Esophagus squamous epithelium (tissue), 5 donors: ENCODE measurements at places on chromosomes 1 and 21.

GRCh38 chr1:2375246-2375922 lies 16.0 kb downstream of the MORN1 start:
- no peak for DNase-seq

GRCh38 chr1:227244339-227245118 lies 73.8 kb downstream of the CDC42BPA start:
- no peak for DNase-seq

GRCh38 chr1:214044438-214045214 lies 56.9 kb downstream of the PROX1 start:
- no peak for DNase-seq

- no peak for DNase-seq
Measured at GRCh38 chr1:173411835-173412742, 65.0 kb upstream of the PRDX6 start.

DNA sequence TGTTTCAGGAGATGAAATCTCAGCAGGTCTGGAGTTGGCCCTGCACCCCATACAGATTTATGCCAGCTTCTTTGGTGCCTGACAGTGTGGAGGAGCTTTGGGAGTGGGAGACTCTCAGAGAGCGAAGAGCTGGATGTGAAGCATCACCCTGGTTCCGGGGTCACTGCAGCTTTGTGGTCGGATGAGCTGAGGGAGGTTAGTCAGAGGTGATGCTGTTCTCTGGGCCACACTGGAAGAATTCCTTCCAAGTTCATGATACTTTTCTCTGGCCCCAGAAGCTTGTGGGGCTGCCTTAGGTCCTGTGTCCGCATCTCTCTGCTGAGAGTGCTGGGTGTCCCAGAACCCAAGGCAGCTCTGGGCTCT lies 467.8 kb downstream of the CAMTA1 start:
- no peak for DNase-seq

DNA sequence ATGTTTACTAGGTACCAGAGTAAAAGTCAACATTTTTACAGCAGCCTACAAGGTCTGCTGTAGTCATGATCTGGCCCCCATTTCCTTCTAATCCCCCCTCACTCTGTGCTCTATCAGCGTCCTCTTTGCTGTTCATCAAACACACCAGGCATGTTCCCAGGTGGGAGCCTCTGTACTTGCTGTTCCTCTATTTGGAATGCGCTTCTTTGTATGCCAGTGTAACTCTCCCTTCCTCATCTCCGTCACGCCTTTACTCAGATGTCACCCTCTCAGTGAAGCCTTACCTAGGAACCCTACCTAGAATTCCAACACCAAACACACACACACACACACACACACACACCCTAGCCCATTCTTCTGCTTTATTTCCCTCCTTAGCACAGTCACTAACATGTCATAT lies 21.0 kb downstream of the TP53BP2 start:
- DNase-seq = no peak

DNA sequence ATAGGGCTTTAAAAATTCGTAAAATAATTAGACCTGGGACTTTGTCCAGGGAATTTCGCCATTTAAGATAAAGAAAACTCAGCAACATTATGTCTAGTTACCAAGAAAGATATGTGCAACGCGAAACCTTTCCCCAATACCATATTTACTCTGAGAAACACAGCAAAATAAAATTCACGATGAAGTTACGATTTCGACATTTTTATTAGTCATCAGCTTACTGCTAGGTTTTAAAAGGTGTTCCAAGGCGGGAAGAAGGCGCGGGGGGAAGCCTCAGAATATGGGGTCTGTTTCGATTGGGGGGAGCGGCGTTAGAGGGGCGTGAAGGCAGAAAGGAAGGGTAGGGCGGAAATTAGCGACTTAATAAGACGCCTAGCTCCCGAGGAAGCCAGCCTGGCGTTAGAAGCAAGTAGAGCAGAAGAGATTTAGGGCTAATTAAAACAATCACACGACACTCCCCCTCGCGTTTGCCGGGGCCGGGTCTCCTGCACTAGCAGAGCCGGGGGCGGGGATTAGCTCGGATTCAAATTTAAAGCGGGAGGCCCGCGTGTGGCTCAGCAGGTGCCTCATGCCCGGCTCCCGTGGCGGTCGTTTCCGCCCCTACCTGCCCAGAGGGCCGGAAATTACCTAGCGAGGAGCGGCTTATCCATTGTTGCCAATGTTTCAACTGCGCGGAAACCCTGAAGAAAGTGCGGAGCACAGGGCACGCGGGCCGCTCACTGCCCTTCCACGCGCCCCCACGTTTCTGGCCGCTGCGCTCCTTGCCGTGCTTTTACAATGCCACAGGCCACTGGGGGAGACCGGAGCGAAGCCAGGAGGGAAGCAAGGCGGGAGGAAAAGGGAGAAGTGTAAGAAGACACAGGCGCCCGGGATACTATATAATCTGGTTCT lies 795 bp upstream of the POU2F1 start:
- peak; percentile 58 for DNase-seq

DNA sequence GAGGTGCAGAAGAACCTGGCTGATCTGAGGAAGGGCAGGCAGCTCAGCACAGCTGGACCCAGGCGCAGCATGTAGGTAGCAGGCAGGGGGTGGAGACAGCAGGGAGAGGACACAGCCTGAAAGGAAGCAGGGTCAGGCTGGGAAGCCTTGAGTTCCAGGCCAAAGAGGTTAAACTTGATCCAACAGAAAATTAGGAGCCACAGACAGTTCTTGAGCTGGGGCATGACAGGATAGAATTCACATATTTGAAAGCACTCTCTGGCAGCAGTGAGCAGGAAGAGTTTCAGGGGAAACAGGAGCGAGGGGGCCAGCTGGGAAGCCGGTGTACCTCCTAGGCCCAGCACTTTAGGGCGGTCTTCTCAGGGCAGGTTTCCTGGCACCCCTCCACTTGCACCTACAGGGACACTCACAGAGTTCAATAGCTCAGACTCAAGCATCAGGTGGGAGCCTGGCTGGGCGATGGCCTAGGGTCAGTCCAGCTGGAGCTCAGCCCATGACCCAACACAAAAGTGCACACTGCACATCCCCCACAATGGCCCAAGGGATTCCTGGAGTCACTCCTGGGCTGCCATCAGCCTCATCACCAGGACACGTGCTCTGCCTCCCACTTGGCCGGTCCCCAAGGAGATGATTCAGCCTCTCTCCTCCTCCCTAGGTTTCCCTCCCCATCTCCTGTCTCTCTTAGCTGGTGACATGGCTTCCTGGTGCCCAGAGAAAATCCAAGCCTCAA lies 22.7 kb downstream of the MATN1 start:
- no peak for DNase-seq

DNA sequence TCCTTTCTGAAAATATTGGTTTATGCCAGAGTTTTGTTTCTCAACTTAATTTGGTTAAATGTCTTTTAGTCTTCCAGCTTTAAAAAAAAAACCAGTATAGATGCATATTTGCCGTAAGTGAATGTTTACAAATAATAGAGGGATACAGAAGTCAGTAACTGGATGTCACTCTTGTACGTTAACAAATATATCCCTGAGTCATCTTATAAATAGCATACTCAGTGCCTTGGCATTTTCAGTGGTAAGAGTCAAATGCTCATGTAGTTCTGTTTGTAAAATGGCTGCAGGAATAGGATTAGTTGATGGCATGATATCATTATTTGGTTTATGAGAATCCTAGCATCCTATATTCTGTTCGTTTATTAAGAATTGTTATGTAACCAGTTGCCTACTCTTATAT lies 55.4 kb downstream of the SPEN start:
- no peak for DNase-seq

GRCh38 chr1:46549697-46550681 lies 1.5 kb downstream of the KNCN start:
- DNase-seq = no peak

DNA sequence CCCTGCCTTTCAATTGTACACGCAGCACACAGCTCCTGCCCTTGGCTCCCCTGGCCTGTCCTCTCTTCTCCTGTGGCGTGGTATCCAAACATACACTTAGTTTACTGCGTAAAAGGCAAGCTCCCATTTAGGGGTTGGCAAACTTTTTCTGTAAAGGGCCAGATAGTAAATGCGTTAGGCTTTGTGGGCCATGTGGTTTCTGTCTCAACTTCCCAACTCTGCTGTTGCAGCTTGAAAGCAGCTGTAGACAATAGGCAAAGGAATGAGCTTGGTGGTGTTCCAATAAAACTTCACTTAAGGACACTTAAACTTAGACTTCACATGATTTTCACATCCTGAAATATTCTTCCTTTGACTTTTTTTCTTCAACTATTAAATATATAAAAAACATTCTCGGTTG lies 63.3 kb downstream of the RHOU start:
- no peak for DNase-seq

GRCh38 chr1:213817156-213817555 lies 170.6 kb upstream of the PROX1 start:
- no peak for DNase-seq

GRCh38 chr1:43979261-43979527 lies 184 bp downstream of the B4GALT2 start:
- DNase-seq = no peak

- DNase-seq = no peak
Measured at GRCh38 chr1:6126521-6127067, 53.5 kb downstream of the CHD5 start.
